ENCODE measurements at places on chromosomes 2 and 18.

GRCh38 chr18:986051-986450 is 81.4 kb downstream of the ADCYAP1 start:
- peak; percentile 29 for DNase-seq

DNA sequence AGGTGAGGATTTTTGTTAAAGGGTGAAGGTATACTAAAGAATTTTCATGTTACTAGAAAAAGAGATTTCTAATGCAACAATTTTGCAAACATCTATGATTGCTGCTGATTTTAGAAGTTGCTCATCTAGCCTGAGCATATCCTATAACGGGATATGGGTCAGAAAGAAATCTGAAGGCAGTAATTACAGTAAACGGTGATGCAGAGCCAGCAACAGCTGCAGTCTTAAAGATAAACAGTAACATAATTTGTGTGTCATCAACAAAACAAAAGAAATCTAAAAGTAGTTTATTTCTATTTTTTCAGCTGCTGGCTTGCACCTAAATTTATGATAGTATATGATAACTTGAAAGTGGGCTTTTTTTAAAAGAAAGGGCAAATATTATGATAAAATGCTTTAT is 215.7 kb downstream of the SLC4A10 start:
- peak; percentile 54 for DNase-seq

DNA sequence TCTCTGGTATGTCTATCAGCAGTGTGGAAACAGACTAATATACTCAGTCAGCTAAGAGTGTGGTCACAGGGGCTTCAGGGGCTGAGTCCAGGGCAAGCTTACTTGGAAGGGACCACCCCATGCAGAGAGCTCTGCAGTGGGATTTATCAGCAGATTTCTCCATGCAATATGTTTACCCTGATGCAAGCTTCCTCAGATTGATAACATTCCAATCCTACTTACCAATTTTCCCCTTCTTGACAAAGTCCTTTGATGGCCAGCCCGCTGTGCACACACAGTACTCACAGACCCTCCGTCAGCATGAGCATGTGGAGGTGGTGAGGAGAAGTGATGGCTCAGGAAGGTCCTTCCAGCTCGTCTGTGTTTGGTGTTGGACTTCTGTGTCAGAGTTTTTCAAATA is 51.8 kb downstream of the SH3RF3 start:
- DNase-seq: no peak

- no peak for DNase-seq
Observed at GRCh38 chr2:86675511-86676015, 44.5 kb upstream of the RMND5A start.

DNA sequence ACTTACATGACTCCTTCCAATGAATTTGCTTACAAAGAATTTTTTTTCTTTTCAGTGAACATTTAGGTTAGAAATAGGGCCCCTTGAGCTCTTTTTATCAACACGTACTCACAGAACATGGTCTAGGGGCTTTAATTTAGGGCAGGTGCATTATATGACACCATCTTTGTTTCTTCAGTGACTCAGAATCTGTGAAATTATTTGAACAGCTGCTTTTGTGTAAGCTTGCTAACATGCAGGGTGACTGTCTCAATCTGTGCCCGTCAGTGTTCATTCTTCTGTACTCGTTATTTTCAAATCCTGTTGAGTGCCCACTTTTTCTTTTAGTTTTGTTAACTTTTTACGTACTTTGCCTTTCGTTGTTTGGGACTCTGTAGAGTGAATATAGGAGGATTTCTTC is 52.8 kb upstream of the CABYR start:
- peak; percentile 46 for DNase-seq

DNA sequence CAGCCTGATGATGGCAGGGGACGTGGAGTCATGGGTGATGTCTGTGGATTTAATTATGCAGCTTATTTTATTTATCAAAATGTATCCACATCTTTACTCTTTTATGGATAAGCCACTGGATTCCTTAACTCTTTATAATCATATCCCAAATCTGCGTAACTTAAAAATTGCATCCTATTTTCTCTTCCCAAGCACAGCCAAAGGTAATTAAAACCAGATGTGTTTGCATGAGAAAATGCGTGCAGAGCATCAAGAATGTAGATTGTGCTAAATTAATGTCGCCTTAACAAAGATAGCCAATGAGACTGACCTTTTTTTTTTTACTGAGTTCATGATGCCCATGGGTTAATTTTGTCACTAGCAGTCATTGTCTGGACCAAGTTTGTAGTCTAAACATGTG is 10.0 kb downstream of the SH3RF3 start:
- DNase-seq: no peak

GRCh38 chr2:29376541-29376940 is 261.3 kb downstream of the CLIP4 start:
- no peak for DNase-seq

- no peak for DNase-seq
Observed at GRCh38 chr18:5214583-5215351, 17.7 kb upstream of the AKAIN1 start.

- no peak for DNase-seq
Observed at GRCh38 chr2:80111185-80111584, 193.4 kb downstream of the LRRTM1 start.

Data from NCI-H2081 (cell line).